Heart right ventricle (tissue), 16 donors: ENCODE measurements at places on chromosomes 13 and 19. TPM values are rescaled to one million over a fixed set of nuclear protein-coding genes. Genes with fewer than 3 reads are reported as not detected.

- DNase-seq, result no peak
Measured at GRCh38 chr19:993831-994393, 6.3 kb upstream of the GRIN3B start.

The DHDH gene
- not detected for total RNA-seq

The ZNF790 gene
- total RNA-seq, result 10.3 TPM

The FXYD3 gene
- not detected for total RNA-seq

The CYP4F3 gene
- 0.82 TPM for total RNA-seq

GRCh38 chr19:1441022-1441426 is 2.8 kb downstream of the RPS15 start:
- DNase-seq, result no peak

GRCh38 chr19:17136021-17136420 is 60.4 kb downstream of the MYO9B start:
- no peak for DNase-seq

GRCh38 chr13:37303606-37304005 is 198.1 kb upstream of the CSNK1A1L start:
- no peak for DNase-seq

GRCh38 chr13:49022472-49023144 is 46.9 kb downstream of the FNDC3A start:
- DNase-seq, result no peak
